ENCODE measurements at places on chromosomes 11 and 22. TPM values are rescaled to one million over a fixed set of nuclear protein-coding genes. Genes with fewer than 3 reads are reported as not detected.
A peak's percentile ranks its signal among the peaks of the same experiment; 100 is the strongest.

DNA sequence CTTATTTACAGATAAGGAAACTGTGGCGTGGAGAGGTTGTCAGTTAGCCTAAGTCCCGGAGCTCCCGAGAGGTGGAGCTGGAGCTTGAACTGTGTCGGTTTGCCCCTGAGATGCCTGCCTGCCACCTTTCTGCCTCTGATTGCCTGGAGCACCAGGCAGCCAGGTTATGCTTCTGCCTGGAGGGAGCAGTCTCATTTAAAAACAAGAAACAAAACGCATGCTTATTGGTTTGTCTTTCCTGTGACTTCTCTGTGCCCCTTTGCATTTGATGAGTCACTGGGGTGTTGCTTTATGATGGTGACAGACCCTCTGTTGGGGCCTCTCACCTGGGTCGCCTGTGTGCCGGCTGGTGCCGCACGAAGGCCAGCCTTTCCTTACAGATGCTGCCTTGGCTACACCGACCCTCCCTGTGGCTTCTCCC, 12.2 kb downstream of the AP2A2 start:
- DNase-seq = no peak

Gene USP28
- 39.9 TPM for total RNA-seq

Gene RIMBP3C
- total RNA-seq = 0.68 TPM

GRCh38 chr11:116162886-116163230, 609.9 kb downstream of the BUD13 start:
- peak; percentile 60 for DNase-seq

GRCh38 chr11:101574886-101575285, 8.9 kb downstream of the TRPC6 start:
- DNase-seq = no peak
